ENCODE measurements at places on chromosomes 13 and 19. TPM values are rescaled to one million over a fixed set of nuclear protein-coding genes. Genes with fewer than 3 reads are reported as not detected.

PLPPR3 gene
- total RNA-seq: 58.1 TPM

CRLF1 gene
- 3.0 TPM for total RNA-seq

- no peak for DNase-seq
Observed at GRCh38 chr13:37811441-37811840, 58.1 kb downstream of the TRPC4 start.

DNA sequence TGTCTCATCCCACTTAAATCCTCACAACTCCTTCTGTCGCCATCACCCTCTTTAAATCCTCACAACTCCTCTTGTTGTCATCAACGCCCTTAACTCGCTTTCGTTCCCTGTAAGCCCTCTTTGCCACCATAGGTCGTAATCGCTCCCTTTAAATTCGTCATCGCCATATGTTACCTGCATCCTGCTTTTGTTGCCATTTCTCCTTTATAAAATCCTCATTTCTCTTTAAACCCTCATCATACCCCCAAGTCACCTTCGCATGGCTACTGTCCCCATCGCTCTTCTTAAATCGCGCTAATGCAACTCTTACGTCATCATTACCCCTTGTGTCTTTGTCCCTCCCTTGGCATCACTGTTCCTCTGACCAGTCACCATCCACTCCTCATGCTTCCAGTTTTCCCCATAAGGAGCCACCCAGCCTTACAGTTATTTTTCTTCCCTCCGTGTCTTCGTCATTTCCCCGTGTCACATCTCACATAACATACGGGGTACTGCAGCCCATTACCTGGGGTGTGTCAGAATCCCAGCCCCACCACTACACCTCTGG lies 539 bp downstream of the PLD3 start:
- peak; percentile 82 for DNase-seq

DNA sequence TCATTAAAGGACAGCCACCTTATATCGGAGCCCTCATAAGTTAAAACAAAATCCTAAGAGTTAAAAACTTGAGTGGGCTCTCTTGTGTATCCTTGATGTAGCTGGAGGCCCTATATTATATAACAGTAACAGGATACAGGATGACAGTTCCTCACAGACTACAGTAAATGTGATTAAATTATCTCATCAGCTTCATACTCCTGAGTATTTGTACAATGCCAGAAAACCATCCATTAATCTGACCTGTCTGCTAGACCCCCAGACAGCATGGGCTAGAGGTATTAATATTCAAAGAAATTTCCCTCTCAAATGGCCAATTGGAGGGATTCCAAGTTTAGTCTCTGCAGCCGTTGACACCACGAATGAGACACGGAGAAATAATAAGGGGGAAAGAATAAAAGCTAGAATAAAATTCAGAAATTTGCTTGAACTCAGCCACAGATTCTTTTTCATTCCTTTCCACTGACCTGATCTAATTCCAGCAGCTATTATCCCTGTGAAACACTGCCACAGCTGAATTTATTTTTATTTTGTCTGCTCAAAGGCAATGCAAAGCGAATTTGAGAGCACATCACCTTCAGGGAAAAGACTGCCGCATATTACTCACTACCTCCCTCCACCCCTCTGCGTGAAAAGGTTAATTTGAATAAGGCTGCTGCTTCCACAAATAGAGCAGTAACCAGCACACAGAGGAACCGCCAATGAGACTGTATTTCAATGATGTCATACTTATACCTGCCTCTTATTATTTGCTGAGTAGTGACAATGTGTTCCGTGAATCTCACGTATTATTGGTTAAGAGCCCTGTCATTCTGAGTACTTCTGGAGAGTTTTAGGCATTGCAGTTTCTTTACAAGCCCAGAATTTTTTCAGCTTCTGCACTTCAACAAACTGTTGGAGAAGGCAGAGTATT lies 155.9 kb upstream of the KLF12 start:
- DNase-seq: peak; percentile 88

Measured in cerebellum (tissue), 4 donors.